Tibial artery (tissue), 4 donors: ENCODE measurements at places on chromosomes 6 and 20.
A peak's percentile ranks its signal among the peaks of the same experiment; 100 is the strongest.

DNA sequence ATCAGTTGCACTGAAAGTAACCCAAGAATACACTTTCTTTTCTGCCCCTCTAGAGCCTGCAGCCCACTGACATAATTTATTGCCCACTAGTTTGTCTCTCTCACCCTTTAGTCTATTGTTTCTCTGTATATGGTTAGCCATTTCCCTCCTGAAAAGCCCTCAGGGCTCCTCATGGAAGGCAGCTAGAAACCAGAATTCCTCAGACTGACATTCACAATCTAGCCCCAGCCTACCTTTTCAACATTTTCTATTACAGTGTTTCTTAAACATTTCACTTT is 21.4 kb upstream of the PAQR8 start:
- H3K27ac ChIP-seq = no peak overlapping the region
- no peak for DNase-seq
- no peak overlapping the region for H3K4me3 ChIP-seq
- no peaks in the 10 kb centered on the region for H3K4me1 ChIP-seq

- no peak overlapping the region for H3K4me3 ChIP-seq
- H3K36me3 ChIP-seq = no peaks in the 10 kb centered on the region
- H3K4me1 ChIP-seq = no peaks in the 10 kb centered on the region
- H3K27me3 ChIP-seq = peaks cover 68% of the 10 kb centered on the region
- no peak overlapping the region for H3K27ac ChIP-seq
- no peak for DNase-seq
Measured at GRCh38 chr20:63400486-63401210, 39.5 kb upstream of the CHRNA4 start.

- H3K4me1 ChIP-seq = peaks cover 94% of the 10 kb centered on the region
- H3K36me3 ChIP-seq = no peaks in the 10 kb centered on the region
- no peak overlapping the region for H3K4me3 ChIP-seq
Measured at GRCh38 chr20:41050361-41051008, 21.9 kb downstream of the TOP1 start.

GRCh38 chr6:159529934-159530333 is 163.1 kb downstream of the SOD2 start:
- no peaks in the 10 kb centered on the region for H3K4me1 ChIP-seq
- no peaks in the 10 kb centered on the region for H3K36me3 ChIP-seq
- no peak overlapping the region for H3K4me3 ChIP-seq
- DNase-seq = no peak
- no peak overlapping the region for H3K27ac ChIP-seq

DNA sequence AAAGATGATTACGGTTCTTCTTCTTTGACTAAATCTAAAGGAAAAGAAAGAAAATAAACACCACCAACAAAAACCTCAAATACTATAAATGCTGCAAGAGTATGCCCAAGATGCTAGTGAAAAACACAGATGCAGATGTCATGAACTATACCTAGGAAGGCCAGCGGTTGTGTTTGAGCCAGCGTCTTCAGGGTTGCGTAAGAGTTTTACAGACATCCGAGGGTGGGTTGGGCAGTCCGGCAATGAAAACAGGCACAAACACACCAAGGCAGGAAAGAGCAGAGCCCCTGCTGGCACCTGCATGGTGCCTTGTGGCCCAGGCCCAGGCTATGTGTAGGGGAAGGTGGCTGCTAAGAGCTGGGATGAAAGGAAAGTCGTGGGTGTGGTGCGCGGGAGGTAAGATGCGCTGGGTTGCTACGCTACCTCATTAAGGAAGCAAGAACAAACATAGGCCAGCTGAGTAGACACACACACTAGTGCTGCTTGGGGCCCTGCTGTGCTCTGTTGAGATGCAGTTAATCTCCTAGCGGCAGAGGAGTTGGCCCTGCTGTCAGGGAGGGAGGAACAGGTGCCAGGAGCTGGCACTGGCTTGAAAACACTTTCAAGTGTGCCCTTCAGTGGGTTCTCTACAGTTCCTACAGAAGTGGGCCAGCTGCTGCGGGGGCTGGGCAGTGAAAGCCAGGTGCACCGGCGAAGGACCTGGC is 170.2 kb upstream of the PLN start:
- no peak for DNase-seq
- H3K36me3 ChIP-seq = no peaks in the 10 kb centered on the region
- H3K27ac ChIP-seq = no peak overlapping the region
- no peaks in the 10 kb centered on the region for H3K27me3 ChIP-seq
- no peak overlapping the region for H3K4me3 ChIP-seq

GRCh38 chr6:145583753-145584152 is 151.6 kb downstream of the EPM2A start:
- H3K4me3 ChIP-seq = no peak overlapping the region
- H3K27me3 ChIP-seq = no peaks in the 10 kb centered on the region
- no peaks in the 10 kb centered on the region for H3K36me3 ChIP-seq
- DNase-seq = no peak

DNA sequence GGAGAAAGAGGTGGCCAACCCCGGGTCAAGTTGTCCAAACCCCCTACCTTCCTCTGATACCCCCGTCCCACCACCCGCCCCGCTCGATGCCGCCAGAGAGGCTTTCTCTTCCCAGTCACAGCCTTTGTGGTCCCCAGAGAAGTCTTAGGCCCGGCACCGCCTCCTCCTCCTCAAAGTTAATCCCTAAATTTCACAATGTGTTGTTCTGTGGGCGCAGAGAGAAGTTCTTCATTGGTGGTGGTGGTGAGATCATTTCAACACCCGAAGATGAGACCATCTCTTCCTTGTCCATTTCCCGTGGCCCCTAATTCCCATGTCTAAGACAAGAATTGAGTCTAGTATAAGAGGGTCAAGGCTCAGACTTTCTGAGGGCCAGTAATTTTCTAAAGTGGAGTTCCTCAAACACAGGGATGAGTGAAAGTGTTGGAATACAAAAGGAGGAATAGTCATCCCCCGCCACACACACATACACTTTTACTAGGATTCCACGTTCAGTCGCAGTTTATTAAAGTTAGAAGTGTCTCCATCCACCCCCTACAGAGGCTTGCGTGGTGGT is 10.4 kb downstream of the TRIM31 start:
- no peaks in the 10 kb centered on the region for H3K36me3 ChIP-seq
- peaks cover 53% of the 10 kb centered on the region for H3K27me3 ChIP-seq
- peak overlapping the region; percentile 59 for H3K27ac ChIP-seq
- H3K4me1 ChIP-seq = peaks cover 38% of the 10 kb centered on the region
- DNase-seq = peak; percentile 57
- peak overlapping the region; percentile 43 for H3K4me3 ChIP-seq

GRCh38 chr6:140718021-140718420 is 1343.6 kb upstream of the CITED2 start:
- no peaks in the 10 kb centered on the region for H3K36me3 ChIP-seq
- no peak overlapping the region for H3K27ac ChIP-seq
- H3K4me3 ChIP-seq = no peak overlapping the region
- no peaks in the 10 kb centered on the region for H3K27me3 ChIP-seq

- no peaks in the 10 kb centered on the region for H3K4me1 ChIP-seq
- H3K4me3 ChIP-seq = no peak overlapping the region
- H3K36me3 ChIP-seq = no peaks in the 10 kb centered on the region
- no peaks in the 10 kb centered on the region for H3K27me3 ChIP-seq
- DNase-seq = no peak
- H3K27ac ChIP-seq = no peak overlapping the region
Measured at GRCh38 chr6:167140589-167141474, 16.9 kb downstream of the GPR31 start.

GRCh38 chr6:167230288-167230687 is 60.8 kb upstream of the UNC93A start:
- H3K36me3 ChIP-seq = no peaks in the 10 kb centered on the region
- H3K27me3 ChIP-seq = no peaks in the 10 kb centered on the region
- no peak overlapping the region for H3K27ac ChIP-seq
- DNase-seq = no peak
- H3K4me3 ChIP-seq = no peak overlapping the region
- no peaks in the 10 kb centered on the region for H3K4me1 ChIP-seq

DNA sequence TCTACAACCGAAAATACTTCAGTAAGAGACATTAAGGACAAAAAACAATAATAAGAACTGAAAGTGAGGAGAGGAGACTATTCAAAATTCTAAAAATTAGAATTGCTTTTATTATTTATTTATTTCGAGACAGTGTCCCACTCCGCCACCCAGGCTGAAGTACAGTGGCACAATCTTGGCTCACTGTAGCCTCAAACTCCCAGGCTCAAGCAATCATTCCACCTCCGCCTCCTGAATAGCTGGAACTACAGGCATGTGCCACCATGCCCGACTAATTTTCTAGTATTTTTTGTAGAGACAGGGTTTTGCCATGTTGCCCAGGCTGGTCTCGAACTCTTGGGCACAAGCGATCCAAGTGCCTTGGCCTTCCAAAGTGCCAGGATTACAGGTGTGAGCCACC is 123.1 kb downstream of the RNGTT start:
- H3K27ac ChIP-seq = peak overlapping the region; percentile 76
- H3K36me3 ChIP-seq = no peaks in the 10 kb centered on the region
- no peaks in the 10 kb centered on the region for H3K27me3 ChIP-seq
- no peak overlapping the region for H3K4me3 ChIP-seq
- peaks cover 48% of the 10 kb centered on the region for H3K4me1 ChIP-seq

GRCh38 chr20:36959242-36959641 is 7.7 kb upstream of the SAMHD1 start:
- no peak overlapping the region for H3K27ac ChIP-seq
- H3K4me3 ChIP-seq = no peak overlapping the region
- no peaks in the 10 kb centered on the region for H3K27me3 ChIP-seq
- no peaks in the 10 kb centered on the region for H3K4me1 ChIP-seq
- no peaks in the 10 kb centered on the region for H3K36me3 ChIP-seq

DNA sequence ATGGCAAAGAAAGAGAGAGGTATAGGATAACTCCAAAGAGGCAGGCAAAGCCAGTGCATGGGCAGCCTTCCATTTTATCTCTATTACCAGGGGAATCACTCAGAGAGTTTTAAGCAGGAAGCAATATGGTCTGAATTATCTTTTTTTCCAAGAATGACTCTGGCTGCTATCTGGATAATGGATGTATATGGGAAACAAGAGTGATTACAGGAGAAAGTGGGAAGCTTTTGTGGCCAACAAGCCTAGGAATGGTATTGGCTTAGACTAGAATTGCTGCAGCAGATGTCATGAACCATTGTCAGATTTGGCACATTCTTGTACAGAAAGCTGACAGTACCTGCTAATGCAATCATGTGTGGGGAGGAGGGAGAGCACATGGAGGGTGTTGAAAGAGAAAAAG is 73.0 kb upstream of the BTBD3 start:
- no peak for DNase-seq
- no peak overlapping the region for H3K27ac ChIP-seq
- no peaks in the 10 kb centered on the region for H3K27me3 ChIP-seq

DNA sequence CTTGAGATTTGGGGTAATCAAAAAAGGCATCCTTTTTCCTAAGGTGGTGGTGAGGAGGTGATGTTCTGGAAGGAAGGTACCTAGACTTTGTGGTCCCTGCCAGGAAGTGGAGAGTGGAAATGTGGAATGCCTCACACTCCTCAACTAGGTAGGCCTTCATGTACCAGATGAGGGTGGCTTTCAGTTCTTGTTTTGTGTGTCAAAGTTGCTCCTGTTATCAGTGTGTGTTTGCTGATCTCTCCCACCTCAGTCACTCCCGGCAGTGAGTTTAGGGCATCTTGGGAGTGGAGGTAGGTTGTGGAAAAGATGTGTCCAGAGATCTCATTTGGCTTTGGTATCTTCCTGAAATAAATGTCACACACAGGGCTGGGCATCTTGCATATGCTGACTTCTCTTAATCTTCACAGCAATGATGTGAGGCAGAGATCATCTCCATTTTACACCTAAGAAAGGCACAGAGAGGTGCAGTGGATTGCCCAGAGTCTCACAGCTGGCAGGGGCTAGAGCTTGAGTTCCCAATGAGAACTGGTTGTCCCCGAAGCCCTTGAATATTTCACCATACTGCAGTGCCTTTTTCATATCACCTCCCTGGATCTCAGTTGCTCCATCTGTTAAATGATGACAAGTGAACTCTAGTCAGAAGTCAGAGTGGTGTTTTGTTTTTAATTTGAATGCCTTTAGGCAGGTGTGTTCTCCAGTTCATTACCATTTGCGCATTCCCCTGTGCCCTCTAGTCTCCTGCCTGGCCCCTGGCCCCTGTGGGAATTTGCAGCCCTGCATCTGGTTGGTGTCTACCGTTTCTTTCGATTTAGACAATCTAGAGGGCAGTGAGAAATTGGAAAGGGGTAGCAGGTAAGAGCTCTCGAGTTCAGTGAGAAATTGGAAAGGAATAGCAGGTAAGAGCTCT is 2.9 kb downstream of the PKIG start:
- H3K4me3 ChIP-seq = peak overlapping the region; percentile 47
- no peaks in the 10 kb centered on the region for H3K27me3 ChIP-seq
- peaks cover 3% of the 10 kb centered on the region for H3K36me3 ChIP-seq
- H3K27ac ChIP-seq = peak overlapping the region; percentile 83
- no peak for DNase-seq

- no peak for DNase-seq
- no peak overlapping the region for H3K27ac ChIP-seq
- H3K4me1 ChIP-seq = no peaks in the 10 kb centered on the region
- H3K4me3 ChIP-seq = no peak overlapping the region
- H3K36me3 ChIP-seq = no peaks in the 10 kb centered on the region
Measured at GRCh38 chr6:69816026-69816425, 19.2 kb upstream of the LMBRD1 start.

DNA sequence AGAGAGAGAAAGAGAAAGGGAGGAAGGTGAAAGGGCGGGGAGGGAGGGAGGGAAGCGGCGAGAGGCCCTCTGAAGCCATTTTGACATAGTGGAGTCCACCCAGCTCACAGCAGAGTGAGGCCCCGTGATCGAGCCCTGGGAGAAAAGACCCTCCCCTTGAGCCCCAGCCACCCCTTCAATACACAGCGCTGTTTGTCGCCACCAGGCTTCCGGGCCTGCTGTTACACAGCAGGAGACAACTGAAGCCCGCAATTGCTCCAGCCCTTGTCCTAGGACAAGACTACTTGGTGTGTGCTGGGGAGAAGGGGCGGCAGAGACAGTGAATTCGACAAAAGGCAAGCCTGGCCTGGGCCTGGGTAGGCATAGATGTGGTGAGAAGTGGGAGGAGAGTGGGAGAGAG is 67.3 kb downstream of the PRR18 start:
- no peak overlapping the region for H3K4me3 ChIP-seq
- H3K27ac ChIP-seq = no peak overlapping the region
- H3K4me1 ChIP-seq = no peaks in the 10 kb centered on the region

- no peak overlapping the region for H3K4me3 ChIP-seq
- peak; percentile 7 for DNase-seq
- H3K36me3 ChIP-seq = no peaks in the 10 kb centered on the region
- H3K27ac ChIP-seq = no peak overlapping the region
Measured at GRCh38 chr20:32967961-32968457, 36.2 kb downstream of the SUN5 start.

DNA sequence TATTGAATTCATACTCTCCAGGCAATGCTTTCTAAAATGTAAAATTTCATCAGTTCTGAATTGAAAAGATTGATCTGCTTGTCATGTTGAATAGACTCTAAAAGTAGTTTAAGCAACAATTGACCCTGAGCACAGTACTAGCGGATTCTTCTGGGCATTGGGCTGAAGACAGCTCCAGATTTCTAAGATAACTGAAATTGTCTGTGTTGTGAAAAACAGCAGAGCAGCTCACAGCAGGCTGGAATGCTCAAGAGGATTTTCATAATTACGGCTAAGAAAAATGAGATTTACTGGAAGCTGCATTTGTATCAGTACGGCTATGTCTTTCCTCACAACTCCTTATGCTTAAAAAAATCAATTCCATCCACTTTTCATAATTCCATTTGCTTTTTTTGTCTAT is 373.7 kb downstream of the HACE1 start:
- H3K36me3 ChIP-seq = no peaks in the 10 kb centered on the region
- H3K27me3 ChIP-seq = peaks cover 4% of the 10 kb centered on the region
- H3K4me1 ChIP-seq = no peaks in the 10 kb centered on the region
- H3K27ac ChIP-seq = no peak overlapping the region

- no peaks in the 10 kb centered on the region for H3K36me3 ChIP-seq
- DNase-seq = no peak
Measured at GRCh38 chr6:137767911-137768690, 99.0 kb upstream of the TNFAIP3 start.
